ENCODE measurements at places on chromosomes 1 and 21.

- DNase-seq: no peak
These were observed 87.7 kb upstream of the C1orf174 start for GRCh38 chr1:3987669-3988235.

DNA sequence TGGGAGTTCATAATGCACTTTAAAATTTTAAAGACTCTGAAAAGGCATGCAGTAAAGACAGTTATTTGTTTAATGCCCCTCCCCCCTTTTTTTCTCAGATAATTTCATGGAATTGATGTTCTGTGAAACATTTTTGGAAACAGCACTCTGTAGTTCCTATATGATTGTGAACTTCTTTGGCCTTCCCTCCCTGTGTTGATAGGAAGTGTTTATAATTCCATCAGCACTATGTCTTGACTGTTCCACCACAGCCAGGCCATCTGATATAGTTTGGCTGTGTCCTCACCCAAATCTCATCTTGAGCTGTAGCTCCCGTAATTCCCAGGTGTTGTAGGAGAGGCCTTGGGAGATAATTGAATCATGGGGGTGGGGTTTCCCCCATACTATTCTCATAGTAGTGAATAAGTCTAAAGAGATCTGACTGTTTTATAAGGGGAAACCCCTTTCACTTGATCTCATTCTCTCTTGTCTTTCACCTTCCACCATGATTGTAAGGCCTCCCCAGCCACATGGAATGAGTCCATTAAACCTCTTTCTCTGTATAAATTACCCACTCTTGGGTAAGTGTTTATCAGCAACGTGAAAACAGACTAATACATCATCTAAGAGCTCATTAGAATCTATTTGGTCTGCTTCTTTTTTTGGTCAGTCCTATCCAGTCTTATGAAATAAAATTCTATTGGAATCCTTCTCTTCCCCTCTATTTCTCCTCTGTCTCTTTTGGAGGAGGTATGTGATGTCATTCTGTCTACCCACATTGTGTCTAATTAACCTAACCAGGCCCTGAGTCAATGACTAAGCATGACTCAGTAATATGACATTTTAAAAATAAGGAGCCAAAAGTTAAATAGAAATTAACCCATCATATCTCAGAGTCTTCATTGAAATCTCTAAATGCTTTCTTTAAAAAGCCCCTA is 8.9 kb downstream of the CCDC185 start:
- no peak for DNase-seq

GRCh38 chr1:235971020-235971419 is 93.9 kb downstream of the NID1 start:
- no peak for DNase-seq

DNA sequence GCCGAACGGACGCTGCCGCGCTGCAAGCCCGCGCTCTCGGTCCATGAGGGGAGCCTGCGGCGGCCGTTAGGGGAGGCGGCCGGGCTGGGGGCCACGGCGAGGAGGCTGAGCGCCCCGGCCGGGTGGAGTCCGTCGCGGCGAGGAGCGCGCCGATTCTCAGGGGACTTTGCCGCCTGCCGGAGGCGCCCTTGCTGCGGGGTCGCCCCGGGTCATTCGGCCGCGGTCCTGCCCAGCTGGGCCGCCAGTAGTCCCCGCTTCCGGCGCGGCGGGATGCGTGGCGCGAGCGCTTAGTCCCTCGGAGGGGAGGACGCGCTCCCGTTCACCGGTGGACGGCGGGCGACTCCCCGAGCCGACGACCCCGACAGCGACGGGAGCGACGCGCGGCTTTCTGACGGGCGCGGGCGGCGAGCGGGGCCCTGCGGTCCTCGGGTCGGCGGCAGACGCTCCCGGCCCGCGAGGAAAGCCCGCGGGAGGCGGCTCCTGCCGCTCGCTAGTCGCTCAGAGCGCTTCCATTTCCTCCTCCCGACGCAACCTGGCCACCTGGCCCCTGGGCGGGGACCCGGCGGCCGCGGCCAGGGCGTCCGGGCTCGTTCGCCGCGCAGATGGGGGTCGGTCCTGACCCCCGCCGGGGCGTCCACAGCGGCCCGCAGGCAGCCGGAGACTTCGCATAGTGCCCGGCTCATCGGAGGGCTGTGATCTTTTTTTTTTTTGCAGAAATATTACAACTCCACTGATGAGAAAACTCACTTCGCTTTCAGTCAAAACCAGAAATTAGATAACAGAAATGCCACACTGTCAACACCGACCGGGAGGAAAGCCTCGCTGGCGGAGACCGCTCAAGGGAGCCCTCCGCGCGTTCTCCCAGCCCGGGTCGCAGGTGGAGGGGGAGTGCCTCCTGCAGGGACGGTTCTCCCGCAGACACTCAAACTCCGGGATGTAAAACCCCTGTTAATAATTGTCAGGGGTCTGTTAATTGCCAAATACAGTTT is 641 bp upstream of the ZBTB21 start:
- DNase-seq: peak; percentile 43

DNA sequence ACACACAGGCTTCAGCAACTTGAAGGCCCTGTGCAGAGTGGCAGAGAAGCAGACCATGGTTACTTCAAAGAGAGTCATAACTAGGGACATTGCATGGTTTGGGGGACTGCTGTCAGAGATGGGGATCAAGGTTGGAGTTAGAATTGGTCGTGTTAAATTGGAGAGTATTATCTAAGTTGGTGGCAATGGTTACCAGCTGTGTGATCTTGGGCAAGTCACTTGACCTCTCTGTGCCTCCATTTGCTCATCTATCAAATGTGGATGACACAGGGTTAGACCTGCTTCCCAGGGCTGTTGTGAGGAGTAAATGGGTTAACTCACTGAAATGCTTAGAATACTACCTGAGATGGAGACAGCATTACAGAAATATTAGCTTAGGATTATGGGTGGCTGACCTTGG is 91.1 kb downstream of the PAX7 start:
- DNase-seq: no peak

DNA sequence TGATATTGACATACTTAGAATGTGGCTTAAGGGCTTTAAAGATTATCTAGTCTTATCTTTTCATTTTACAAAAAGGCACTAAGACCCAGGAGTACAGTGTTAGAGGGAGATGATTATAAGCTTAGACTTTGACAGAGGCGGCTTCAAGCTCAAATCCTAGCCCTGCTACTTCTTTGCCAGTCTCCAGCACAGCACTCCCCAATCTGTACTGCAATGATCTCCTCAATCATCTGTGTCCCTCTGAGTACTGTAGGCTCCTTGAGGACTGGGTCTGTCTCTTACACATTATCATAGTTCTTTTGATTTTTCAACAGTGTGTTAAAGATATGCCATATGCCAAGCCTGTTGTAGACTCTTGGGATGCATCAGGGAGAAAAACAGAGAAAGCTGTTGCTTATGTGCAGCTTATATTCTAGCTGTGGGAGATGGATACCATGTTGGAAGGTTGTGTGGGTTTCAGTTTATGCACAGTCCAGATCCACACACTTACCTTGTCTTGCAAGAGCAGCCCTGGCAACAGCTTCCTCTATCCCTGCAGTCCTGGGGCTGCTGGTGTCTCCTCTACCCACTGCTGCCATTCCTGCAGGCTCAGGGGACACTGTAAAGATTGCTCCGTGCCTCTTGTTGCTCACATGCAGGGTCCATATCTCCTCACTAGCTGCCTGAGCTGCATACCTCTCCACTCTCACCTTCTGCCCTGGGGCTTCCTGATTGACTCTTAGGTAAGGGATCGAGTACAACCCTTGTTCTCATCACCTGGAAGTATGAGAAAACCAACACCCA is 103.9 kb upstream of the TSPAN2 start:
- DNase-seq: no peak

DNA sequence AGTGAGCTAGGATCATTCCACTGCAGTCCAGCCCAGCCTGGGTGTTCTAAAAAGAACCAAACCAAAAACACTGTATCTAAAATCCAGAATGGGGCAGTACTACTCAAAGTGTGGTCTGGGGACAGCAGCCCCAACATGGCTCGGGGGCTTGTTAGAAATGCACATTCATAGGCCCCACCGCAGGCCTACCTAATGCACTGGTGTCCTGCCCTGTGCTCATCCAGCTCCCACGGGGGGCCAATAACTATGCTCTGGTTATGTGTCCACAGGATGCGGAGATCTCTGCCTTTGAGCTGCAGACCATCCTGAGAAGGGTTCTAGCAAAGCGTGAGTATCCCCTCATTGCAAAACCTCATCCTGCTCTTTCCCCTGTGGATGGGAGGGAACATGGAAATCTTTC is 51.5 kb downstream of the CAPN2 start:
- no peak for DNase-seq

- DNase-seq: peak; percentile 24
These were observed 160.3 kb downstream of the ETS2 start for GRCh38 chr21:38965910-38966504.

GRCh38 chr1:87953121-87953520 is 624.4 kb downstream of the LMO4 start:
- DNase-seq: no peak
